ENCODE measurements at places on chromosomes 12 and 14.

DNA sequence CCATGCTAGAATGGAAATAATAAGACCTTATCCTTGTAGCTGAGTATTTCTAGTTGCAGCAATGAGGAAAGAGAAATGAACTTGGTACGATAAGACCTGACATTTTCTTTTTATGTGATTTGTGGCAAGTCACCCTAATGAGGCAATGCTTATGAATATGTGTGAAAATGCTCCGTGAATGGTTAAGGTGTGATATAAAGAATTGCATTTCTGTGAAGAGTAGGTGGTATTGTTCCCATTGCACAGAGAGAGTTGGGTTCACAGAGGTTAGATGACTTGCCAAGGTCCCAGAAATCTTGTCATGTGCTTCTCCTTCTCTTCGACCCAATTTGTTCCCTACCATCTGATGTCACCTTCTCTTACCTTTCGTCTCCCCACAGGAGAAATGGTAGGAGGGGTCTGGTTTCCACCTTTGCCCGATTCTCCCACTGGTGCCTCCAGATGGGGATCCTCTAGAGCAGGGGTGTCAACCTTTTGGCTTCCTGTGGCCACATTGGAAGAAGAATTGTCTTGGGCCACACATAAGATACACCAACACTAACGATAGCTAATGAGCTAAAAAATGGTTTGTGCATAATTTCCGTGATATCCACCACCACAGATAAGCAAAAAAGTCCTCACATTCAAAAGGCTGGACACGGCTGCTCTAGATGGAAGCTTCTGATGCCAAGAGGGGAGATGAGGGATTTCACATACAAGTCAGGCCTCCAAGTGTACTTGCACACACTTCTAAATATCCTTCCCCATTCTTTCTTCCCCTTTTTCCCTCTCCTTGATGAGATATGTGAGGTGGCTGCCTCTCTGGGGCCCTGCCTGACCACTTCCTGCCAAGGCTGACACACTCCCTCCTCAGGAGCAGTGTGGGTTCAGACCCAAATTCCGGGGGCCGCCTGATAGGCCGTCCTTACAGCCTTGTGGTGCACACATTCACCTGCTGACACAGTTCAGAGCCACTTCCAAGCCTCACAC lies 96.1 kb downstream of the PLXNC1 start:
- no peak for DNase-seq
- peak overlapping the region; percentile 0 for H3K4me3 ChIP-seq
- H3K27ac ChIP-seq: peak overlapping the region; percentile 7
- H3K36me3 ChIP-seq: peaks cover 25% of the 10 kb centered on the region
- no peaks in the 10 kb centered on the region for H3K27me3 ChIP-seq

DNA sequence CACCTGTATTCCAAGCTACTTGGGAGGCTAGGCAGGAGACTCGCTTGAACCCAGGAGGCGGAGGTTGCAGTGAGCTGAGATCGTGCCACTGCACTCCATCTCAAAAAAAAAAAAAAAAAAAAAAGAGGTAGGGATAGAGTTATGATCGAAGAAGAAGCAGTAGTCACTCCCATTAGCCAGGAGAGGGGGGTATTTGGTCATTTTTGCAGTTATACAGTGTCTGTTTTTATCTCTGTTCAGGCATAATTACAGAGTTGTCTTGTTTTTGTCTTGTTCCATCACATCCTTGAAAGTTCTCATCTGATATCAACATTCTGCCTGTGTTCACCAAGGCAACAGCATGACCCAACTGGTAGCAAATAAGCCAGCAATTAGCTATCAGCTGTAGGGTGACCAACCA lies 98.5 kb upstream of the TMPO start:
- H3K36me3 ChIP-seq: no peaks in the 10 kb centered on the region
- no peak overlapping the region for H3K4me3 ChIP-seq
- no peak for DNase-seq
- H3K4me1 ChIP-seq: no peaks in the 10 kb centered on the region

DNA sequence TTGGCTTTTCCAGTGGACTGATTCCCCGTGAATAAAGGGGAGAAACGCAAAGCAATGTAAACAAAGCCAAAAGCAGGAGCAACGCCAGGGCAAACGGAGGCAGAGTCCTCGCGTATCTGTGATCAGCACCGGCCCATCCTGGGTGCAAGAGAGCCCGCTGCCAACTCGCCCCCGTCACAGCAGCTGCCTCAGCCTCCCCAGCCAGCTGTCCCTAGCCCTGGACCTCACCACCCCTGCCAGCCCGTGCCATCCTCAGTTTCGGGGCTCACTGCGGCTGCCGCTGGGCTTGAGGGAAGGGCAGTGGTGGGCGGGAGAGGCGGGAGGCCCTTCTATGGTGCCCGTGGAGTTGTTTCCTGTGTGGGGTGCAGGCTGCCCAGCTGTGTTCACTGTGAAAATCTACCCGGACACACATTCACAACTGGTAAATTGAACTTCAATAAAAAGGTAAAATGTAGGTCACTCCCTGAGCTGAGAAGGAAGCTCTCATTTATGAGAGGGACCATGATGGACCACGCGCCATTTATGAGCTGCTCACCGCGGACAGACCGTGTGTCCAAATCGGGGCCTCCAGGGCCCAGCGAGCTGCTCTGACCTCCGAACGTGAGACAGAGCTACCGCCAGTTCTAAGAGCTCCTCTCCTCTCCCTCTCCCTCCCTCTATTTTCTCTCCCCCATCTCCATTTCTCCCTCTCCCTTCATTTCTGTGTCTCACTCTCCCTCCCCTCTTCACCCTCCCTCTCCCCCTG lies 330.5 kb upstream of the SFSWAP start:
- H3K4me3 ChIP-seq: no peak overlapping the region
- no peaks in the 10 kb centered on the region for H3K36me3 ChIP-seq
- H3K27me3 ChIP-seq: peaks cover 9% of the 10 kb centered on the region

DNA sequence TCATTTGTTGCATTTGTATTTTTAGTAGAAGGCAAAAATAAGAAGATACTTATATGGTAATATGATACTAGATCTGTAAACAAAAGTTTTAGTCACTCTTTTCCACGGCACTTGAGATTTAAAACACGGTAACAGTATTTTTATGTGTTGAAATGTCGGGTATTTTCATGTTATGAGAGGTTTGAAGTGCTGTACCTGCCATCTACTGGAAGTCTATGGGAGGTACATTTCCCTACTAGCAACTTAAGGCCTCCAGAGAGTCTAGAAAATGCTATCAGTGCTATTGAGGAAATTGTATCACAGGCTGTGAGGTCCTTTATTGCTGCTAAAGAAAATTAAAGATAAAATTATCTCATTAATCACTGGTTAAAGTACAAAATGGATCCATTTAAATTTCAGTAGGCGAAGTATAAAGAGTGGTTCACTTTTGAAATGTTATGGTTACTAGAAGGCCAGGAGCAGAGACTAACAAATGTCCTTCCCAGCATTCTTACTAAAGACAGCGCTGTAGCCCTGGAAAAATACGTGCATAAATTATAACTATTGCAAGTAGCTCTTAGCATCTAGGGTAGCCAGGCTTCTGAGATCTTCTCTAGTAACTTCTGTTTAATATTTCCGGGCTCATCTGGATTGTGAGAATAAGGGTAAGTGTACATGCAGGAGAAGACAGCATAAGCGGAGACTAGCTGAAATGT lies 77.6 kb upstream of the PRKD1 start:
- DNase-seq: peak; percentile 2
- H3K27ac ChIP-seq: no peak overlapping the region
- no peaks in the 10 kb centered on the region for H3K36me3 ChIP-seq
- H3K27me3 ChIP-seq: peaks cover 2% of the 10 kb centered on the region
- no peak overlapping the region for H3K4me3 ChIP-seq

DNA sequence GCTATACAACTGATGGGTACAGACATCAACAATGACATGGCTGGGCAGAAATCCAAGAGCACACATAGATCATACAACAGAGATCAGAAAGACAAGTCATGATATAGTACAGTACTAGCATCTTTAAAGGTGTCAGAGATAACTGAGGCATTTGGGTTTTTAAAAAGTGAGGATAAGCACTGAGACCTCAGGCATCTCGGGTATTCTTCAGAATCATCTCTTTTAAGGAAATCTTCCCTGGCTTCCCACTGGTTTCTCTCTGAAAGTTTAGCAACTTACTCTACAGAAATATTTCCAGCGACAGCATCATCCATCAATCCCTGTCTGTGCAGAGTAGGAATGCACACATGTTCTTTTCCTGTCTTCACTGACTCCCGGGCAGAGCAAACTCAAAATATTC lies 93.2 kb upstream of the PARP11 start:
- peaks cover 10% of the 10 kb centered on the region for H3K27me3 ChIP-seq
- DNase-seq: no peak
- H3K27ac ChIP-seq: no peak overlapping the region
- H3K36me3 ChIP-seq: no peaks in the 10 kb centered on the region
- peaks cover 2% of the 10 kb centered on the region for H3K4me1 ChIP-seq
- H3K4me3 ChIP-seq: no peak overlapping the region

DNA sequence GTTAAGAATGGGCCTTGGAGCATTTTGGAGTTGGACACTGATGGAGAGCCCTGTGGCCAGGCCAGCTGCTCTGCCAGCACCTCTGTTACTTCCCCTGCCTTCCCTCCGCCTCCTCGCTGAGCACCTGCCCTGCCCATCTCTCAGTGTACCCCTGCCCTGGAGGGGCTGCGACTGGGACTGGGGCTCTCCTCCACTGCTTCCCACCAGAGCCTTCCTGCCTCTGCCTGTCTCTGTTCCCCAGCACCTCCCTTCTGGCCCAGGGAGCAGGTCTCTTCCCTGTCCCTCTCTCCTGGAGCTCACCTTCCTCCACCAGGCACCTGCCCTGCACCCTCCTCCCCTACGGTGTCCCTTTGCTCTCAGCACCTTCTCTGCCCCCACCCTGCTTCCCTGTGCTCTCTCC lies 62.1 kb downstream of the WDR20 start:
- H3K36me3 ChIP-seq: peaks cover 42% of the 10 kb centered on the region
- no peak overlapping the region for H3K27ac ChIP-seq
- no peak overlapping the region for H3K4me3 ChIP-seq
- H3K4me1 ChIP-seq: peaks cover 21% of the 10 kb centered on the region
- no peaks in the 10 kb centered on the region for H3K27me3 ChIP-seq

DNA sequence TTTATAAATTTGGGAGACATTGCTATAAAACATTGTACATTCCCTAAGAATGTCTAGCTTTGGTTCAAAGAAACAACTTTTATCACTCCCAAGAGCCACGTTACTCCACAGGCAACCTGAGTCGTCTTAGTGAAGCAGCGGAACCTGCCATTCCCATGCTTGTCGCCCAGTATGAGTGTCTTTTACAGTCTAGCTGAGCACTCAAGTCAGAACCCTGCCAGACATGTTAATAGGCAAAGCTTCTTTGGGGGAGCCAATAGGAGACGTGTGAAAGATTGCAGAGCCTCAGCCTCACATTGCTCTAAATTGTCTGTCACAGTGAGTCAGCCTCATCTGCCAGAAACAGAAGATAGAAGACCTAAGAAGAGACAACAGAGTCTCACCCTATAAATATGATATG lies 541.6 kb upstream of the FLRT2 start:
- no peaks in the 10 kb centered on the region for H3K36me3 ChIP-seq
- H3K27ac ChIP-seq: no peak overlapping the region
- no peak for DNase-seq

- H3K27me3 ChIP-seq: no peaks in the 10 kb centered on the region
- H3K36me3 ChIP-seq: no peaks in the 10 kb centered on the region
- peaks cover 66% of the 10 kb centered on the region for H3K4me1 ChIP-seq
- peak overlapping the region; percentile 94 for H3K27ac ChIP-seq
Observed at GRCh38 chr12:47813511-47814196, 6.0 kb downstream of the HDAC7 start.

DNA sequence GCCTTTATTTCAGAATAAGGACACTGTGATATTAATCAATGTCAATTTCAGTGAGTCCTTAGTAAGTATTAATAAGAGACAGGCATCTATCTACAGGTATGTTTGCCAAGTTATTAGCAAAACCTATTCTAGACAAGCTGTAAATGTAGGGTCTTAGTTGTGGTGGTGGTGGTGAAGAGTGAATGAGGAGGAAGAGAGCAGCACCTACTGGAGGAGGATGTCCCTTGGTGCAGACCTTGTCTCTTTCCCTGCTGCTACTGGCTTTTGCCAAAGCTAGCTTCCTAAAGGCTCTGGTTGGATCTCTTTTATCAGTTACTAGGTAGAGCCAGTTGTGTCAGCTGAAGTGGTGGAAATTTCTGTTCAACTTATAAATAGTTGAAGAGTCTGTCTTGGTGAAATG lies 304.8 kb upstream of the ATP2B1 start:
- H3K27ac ChIP-seq: peak overlapping the region; percentile 29
- H3K27me3 ChIP-seq: no peaks in the 10 kb centered on the region
- H3K4me1 ChIP-seq: peaks cover 17% of the 10 kb centered on the region
- H3K4me3 ChIP-seq: no peak overlapping the region
- peaks cover 1% of the 10 kb centered on the region for H3K36me3 ChIP-seq
- DNase-seq: peak; percentile 18

DNA sequence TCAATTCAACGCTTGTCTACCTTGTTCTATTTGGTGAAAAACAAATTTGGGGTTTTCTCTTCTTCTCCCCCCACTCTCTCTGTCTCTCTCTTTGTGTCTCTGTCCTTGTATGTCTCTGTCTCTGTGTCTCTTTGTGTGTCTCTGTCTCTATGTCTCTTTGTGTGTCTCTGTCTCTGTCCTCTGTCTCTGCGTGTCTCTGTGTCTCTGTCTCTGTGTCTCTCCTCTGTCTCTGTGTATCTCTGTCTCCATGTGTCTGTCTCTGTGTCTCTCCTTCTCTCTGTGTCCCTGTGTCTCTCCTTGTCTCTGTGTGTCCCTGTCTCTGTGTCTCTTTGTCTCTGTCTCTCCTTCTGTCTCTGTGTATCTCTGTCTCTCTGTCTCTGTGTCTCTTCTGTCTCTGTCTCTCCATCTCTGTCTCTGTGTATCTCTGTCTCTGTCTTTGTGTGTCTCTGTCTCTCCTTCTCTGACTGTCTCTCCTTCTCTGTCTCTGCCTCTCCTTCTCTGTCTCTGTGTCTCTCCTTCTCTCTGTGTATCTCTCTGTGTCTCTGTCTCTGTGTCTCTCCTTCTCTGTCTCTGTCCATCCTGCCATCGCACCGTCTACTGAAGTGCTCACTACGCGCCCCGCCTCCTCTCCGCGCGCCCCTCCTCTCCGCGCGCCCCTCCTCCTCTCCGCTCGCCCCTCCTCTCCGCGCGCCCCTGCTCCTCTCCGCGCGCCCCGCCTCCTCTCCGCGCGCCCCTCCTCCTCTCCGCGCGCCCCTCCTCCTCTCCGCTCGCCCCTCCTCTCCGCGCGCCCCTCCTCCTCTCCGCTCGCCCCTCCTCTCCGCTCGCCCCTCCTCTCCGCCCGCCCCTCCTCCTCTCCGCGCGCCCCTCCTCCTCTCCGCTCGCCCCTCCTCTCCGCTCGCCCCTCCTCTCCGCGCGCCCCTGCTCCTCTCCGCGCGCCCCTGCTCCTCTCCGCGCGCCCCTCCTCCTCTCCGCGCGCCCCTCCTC lies 12.8 kb downstream of the LRCOL1 start:
- H3K27me3 ChIP-seq: peaks cover 22% of the 10 kb centered on the region
- DNase-seq: no peak
- peak overlapping the region; percentile 92 for H3K4me3 ChIP-seq
- H3K4me1 ChIP-seq: peaks cover 33% of the 10 kb centered on the region
- H3K36me3 ChIP-seq: peaks cover 4% of the 10 kb centered on the region

- no peak overlapping the region for H3K4me3 ChIP-seq
- no peak overlapping the region for H3K27ac ChIP-seq
- peaks cover 9% of the 10 kb centered on the region for H3K27me3 ChIP-seq
- no peaks in the 10 kb centered on the region for H3K36me3 ChIP-seq
- DNase-seq: no peak
Observed at GRCh38 chr14:49310298-49310697, 275.9 kb downstream of the RPS29 start.
